ENCODE measurements at places on chromosomes 11 and 22. TPM values are rescaled to one million over a fixed set of nuclear protein-coding genes. Genes with fewer than 3 reads are reported as not detected.
A peak's percentile ranks its signal among the peaks of the same experiment; 100 is the strongest.

- no peak for DNase-seq
Observed at GRCh38 chr11:18722293-18722637, 3.7 kb downstream of the IGSF22 start.

Gene CBLIF
- total RNA-seq, result not detected

DNA sequence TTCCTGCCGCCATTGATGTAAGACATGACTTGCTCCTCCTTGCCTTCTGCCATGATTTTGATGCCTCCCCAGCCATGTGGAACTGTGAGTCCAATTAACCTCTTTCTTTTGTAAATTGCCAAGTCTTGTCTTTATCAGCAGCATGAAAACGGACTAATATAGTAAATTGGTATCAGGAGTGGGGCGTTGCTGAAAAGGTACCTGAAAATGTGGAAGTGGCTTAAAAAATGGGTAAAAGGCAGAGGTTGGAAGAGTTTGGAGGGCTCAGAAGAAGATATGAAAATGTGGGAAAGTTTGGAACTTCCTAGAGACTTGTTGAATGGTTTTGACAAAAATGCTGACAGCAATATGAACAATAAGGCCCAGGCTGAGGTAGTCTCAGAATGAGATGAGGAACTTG, 89.7 kb downstream of the RSF1 start:
- DNase-seq, result no peak

GRCh38 chr22:42131562-42131961, 952 bp upstream of the CYP2D6 start:
- DNase-seq, result no peak

DNA sequence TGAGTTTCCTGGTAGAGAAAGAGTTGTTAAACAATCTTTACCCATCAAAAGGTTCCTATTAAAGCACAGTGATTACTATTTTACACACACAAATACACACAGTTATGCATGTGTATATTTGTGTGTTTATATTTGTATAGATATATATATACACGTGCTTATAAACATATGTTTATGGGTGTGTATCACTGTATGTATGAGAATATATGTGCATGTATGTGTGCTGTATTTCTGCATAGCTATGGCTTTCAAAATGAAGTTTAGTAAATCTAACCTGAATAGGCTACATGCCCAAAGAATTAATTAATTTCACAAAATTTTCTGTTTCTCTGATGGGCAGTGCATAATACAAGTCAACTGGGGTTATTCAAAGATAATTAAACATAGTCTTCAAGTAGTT, 723.1 kb upstream of the KIRREL3 start:
- DNase-seq, result no peak

DNA sequence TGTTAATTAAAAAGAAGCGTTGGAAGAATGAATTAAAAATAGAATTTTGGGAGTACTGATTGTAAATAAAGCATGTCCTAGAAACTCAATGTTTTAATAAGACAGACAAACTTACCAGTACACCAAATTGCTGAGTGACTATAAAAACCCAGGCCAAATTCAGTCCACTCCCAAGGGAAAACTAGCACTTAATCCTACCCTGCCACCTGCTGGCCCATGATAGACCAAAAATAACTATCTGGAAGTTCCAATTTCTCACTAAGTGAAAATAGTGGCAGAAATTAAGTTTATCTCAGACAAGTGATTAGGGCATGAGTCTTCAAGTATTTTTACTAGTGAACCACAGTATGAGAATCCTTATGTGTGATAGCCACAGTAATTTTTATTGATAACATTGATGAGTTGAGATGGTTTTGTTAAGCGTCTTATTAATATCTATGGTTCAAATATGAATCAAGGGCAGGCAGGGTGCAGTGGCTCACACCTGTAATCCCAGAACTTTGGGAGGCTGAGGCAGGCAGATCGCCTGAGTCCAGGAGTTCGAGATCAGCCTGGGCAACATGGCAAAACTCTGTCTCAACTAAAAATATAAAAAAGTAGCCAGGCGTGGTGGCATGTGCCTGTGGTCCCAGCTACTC, 9.8 kb upstream of the DDX10 start:
- peak; percentile 31 for DNase-seq

DNA sequence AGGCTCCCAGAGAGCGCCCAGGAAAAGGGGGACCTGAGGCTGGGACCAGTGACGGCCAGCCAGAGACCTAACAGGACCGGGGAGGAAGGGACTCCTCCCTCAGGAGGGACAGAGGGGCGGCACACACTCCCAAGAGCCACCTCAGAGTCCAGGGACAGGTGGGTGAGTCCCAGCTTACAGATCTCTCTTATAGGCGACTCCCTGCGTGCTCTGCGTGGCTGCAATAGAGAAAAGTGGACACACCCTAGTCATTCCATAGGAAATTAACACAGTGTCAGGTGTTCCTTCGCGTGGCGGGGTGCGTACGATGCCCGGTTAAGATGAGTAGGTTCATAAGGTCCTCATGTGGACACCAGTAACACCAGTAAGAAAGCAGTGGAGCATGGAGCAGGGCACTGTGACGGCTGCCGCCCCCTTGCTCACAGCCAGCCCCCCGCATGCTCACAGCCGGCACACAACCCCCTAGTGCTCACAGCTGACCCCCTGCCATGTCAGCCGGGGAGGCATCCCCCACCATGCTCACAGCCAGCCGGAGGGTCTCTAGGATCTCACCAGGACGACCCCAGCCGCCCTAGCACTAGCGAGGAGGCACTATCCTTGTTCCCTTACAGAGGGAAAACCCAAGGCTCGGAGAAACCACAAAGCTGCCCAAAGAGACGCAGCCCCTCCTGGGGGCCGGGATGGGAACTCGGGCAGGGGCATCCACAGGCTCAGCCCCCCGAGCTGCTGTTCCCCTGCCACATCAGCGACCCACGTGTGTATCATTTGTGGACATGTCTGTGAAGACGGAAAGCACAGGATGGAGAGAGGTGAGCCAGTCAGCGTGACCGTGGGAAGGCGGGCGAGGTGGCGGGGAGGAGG, 426.8 kb downstream of the TBC1D22A start:
- DNase-seq, result no peak

DNA sequence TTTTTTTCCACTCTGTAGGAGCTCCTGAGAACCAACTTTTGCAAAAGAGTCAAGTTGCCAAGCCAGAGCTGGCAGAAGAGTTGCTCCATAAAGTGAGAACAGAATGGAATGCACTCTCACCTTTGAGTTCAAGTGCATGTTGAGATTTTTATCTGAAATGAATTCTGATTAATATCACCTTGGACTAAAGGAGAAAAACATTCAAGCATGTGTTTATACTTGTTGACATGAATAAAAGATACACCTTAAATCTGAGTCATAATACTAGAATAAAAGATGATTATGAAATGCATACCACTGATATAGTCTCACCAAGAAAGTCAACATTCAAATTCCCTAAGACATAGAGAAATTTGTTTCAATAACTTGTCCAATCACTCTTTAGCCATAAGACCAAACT, 37.8 kb downstream of the ARL14EP start:
- no peak for DNase-seq

- peak; percentile 64 for DNase-seq
Observed at GRCh38 chr11:65879617-65880016, at the start of gene CTSW. TSS of gene CTSW (plus strand) at chr11:65879837. CDS start at chr11:65879855, 18 bp downstream.

DNA sequence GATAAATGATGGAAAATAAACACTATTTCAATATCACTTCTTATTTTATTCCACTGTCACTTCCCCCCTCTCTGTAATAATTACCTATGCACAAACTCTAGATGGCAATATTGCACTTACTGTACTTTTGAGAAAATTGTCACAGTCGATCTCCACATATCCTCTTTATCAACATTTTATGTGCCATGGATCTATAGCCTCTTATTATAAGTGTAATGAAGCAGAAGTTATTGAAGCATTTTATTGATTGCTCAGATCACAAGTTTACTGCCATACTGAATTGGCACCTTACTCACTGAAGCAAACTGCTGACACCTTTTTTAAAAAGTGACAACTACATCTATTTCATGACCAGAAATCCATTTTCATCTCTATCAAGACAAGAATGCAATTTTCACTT, 133.4 kb downstream of the DCDC1 start:
- no peak for DNase-seq

Gene DEUP1
- total RNA-seq, result not detected

Gene RASGRP2
- 183 TPM for total RNA-seq

GRCh38 chr11:520428-521176, 13.6 kb upstream of the RNH1 start:
- DNase-seq, result no peak

- DNase-seq, result no peak
Observed at GRCh38 chr22:44375451-44375850, 62.7 kb upstream of the SHISAL1 start.

DNA sequence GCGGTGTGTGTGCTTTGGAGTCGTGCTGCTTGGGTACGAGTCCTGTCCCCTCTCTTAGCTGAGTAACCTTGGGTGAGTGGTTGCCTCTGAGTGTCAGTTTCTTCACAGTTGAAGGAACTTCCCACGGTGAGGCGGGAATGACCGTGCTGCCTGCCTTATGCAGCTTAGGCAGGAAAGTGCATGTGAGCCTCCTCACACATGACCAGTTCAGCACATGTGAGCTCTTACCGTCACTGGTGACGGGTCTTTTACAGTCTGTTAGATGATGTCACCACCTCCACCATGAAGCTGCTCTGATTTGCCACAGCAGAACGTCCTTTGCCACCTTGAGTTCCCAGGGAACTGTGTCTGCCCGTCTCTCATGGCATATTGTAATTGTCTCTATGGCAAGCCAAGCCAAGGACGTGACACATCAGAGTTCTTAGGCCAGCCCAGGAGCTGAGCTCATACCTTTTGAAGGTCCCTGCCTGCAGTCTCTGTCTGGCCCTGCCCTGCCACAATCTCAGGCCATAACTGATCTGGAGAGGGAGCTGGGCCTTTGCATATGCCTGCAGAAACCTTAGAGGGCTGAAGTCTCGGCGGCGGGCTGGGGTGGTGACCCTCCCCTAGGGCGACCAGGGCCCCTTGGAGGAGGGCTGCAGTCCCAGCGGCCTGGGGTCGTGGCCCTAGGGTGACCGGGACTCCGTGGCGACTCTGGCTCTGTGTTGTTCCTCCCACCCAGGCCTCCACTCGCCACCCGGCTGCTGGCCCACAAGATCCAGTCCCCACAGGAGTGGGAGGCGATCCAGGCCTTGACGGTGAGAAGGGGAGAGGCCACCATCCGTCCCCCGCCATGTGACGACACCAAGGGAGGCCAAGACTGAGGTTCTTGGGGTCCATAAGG, 7.8 kb downstream of the GGA1 start:
- DNase-seq, result no peak

Gene CSRP3
- not detected for total RNA-seq

- DNase-seq, result no peak
Observed at GRCh38 chr22:29632672-29633071, 29.2 kb downstream of the NF2 start.

GRCh38 chr11:30873924-30874610, 287.9 kb upstream of the MPPED2 start:
- no peak for DNase-seq

Gene TYR
- total RNA-seq, result not detected

DNA sequence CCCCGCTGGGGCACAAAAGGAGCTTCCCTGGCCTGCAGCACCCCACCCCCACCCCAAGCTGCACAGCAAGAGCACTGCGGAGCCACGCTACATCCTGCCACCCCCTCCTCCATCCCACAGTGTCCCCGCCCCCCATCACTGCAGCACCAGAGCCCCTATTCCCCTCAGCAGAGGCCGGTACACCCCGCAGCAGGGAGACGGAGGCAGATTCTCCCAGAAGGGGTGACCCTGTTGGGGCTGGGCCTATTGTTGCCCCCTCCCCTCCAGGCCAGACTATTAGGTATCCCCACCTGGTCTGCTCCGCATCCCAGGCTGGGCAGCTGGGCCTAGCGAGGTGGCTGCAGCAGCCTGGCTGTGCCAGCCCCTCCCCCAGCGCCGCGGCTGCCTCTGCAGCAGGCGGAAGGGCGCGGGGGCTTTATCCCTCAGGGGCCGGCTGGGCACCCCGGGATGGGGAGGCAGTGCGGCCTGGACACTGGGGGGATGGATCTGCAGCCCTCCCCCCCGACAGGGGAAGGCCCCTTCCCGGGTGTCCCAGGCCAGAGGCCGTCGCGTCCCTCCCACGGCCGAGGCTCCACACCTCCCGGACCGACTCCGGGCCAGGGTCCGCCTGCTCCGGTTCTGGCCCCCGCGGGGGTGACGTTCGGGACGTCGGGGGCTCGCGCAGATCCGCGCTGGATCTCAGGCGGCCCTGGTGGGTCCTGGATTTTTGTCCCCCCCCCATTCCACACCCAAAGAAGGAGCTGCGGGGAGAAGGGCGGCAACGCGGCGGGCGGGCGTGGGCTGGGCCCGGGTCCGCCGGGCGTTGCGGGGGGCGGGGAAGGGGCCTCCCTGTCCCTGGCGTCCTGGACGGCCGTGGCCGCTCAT, 943 bp downstream of the DUSP8 start:
- DNase-seq, result no peak

Gene PRSS23
- total RNA-seq, result 4.0 TPM

DNA sequence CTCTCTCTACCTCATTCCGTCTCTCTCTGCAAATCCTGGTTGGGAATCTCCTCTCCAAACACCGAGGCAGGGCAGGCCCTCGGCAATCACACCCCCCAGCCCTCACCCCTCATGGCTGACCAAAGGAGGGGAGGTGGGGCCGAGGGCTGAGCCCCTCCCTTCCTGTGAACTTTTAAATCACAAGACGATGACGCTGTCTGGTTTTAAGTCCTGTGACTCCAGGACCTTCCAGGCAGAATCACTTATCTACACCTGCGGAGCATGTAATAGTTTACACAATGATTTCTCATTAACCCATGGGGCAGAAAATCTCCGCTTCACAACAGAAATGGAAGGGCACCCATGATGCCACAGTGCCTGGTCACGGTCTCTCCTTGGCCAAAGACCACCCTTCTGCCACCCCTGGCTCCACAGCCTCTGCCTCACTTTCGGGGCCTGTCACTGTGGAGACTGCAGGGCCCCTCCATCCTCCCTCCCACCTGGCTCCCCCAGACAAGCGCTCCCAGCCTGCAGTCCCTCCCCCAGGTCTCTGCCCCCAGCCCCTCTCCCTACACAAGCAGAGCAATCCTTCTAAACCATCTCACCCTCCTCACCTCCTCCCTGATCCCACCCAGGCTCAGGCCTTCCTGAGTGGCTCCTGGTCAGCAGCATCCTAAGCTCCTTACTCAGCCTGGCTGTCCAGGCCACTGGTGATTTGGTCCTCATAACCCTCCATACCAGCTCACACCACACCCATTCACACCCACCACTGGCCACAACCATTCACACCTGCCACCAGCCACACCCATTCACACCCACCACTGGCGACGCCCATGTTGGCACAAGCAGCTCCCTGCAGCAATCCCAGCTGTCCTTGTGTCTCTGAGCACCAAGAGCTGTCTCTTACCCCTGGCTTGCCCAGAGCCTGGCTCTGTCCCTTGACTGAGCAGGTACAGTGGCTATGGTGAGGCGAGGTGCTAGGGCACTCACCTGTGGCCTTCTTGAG, 30.7 kb upstream of the ARFGAP3 start:
- no peak for DNase-seq

Measured in activated CD4-positive, alpha-beta memory T cell treated with anti-CD3 and anti-CD28 coated beads, Interleukin-2, amount 10 ng/mL, durations not matched to agents 7 days and 5 days (primary cell).